ENCODE measurements at places on chromosomes 5 and 9.

DNA sequence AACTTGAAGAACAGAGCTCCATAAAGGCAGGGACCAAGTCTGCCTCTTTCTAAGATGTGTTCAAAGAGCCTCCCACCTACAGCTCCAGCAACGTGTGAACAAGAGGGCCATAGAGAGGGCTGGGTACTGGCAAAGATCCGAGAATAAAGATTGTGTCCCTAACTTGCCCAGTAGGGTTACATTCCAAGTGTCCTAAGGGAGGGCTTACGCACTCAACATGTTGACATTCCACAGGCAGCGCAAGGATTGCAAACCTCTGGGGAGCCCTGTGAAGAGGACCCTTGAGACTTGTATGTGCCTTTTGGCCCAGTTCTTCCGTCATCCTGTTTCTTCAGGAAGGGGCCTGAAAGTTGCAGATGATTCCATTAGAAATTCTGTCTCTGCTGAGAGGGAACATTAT, 48.2 kb upstream of the ENTREP1 start:
- DNase-seq = no peak

- no peak for DNase-seq
These were observed 165.5 kb upstream of the DMAC1 start for GRCh38 chr9:7965063-7965462.

DNA sequence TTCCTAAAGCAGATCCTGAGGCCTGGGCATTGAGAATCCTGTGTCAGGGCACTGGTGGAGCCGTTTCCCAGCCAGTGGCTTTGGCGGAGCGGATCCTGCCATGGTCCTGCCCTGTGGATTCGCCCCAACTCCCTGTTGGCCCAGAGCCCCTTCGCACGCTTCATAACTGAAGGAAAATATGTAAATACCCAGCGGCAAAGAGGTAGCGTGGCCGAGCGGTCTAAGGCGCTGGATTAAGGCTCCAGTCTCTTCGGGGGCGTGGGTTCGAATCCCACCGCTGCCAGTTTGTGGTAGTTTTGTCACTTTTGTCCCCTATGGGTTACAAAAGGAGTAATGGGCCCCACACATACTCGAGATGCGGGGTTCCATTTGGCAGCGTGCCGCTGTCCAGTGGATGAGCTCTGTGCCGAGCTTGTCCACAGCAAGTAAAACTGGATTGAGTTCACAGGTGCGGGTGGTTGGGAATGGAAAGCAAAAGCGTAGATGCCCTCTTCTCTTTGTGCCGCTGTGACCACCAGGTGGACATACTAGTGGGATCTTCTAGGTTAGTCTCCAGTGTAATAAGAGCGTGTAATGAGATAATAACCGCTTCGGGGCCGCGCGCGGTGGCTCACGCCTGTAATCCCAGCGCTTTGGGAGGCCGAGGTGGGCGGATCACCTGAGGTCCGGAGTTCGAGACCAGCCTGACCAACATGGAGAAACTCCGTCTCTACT, 17.3 kb downstream of the TRIM7 start:
- DNase-seq = peak; percentile 60

- DNase-seq = no peak
These were observed 275.5 kb upstream of the TAS2R1 start for GRCh38 chr5:9905661-9906060.

- peak; percentile 79 for DNase-seq
These were observed 25.6 kb downstream of the STC2 start for GRCh38 chr5:173302546-173303155.

DNA sequence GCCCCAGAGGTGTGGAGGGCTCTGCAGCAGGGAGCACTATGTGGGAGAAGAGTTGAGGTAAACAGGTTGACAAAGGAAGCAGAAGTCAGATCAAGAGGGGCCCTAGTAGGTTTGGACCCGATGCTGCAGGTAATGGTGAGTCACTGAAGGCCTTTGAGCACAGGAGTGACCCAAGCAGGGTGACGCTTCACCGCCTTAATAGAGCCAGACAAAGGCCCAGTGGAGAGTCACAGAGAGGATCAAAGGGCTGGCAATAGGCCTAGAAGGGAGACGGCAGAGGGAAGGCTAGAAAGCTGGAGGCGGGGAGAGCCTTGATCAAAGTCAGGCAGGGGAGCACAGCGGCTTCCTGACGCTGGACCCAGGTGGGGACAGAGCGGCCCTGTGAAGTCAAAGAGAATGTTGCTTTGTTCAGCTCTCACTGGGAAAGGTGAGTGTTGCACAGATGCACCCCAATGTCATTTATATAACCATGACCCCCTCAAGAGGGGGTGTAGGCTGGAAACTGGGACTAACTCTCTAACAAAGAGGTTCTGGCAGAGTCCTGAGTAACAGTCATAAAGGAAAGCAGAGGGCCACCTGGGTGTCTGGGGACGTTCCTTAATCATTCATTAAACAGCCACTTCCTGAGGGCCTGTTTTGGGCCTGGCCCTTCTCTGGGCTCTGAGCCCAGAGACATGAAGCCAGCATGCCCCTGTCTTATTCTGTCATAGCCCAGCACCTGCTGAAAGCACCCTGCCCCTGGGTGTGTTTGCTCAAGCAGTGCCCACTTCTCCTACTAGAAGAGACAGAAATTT, 9.8 kb upstream of the CPLX2 start:
- no peak for DNase-seq

GRCh38 chr9:95459851-95460517, 56.8 kb downstream of the PTCH1 start:
- DNase-seq = no peak

GRCh38 chr5:111172504-111172903, 51.7 kb upstream of the CAMK4 start:
- no peak for DNase-seq

DNA sequence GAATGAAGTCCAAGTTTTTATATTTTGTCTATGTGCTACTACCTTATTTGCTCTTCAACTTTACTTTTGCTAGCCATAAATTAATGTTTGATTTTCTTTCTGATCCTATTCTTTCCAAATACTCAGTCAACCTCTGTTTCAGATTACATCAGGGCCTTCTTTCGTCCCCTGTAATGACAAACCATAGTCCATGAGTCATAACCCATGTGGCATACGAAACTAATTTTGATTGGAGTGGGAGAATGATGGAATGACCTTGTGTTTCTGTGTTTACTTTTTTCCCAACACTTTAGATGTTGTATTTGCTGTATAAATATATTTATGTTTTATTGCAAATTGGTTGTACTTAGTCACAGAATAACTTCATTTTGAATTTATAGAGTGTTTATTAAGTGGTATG, 1043.1 kb downstream of the DTWD2 start:
- DNase-seq = no peak

DNA sequence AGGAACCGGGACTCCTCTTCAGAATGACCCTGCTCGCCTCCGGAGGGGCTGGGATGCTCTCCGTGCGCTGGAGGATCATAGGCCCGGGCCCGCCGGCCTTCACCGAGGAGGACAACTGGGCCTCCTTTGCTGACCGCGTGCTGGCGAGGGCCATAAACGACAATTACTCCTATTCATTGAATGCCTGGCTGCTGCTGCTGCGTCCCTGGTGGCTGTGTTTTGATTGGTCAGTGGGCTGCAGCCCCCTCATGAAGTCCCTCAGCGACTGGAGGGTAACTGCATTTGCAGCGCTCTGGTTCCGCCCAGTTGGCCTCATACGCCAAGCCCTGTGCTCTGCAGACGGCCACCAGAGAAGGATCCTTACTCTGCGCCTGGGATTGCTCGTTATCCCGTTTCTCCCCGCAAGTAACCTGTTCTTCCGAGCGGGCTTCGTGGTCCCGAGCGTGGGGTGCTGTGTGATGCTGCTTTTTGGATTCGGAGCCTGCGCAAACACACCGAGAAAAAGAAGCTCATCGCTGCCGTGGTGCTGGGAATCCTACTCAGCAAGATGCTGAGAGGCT, 16.6 kb downstream of the OR2V1 start:
- no peak for DNase-seq

GRCh38 chr9:81146684-81147337, 542.5 kb downstream of the TLE1 start:
- no peak for DNase-seq

DNA sequence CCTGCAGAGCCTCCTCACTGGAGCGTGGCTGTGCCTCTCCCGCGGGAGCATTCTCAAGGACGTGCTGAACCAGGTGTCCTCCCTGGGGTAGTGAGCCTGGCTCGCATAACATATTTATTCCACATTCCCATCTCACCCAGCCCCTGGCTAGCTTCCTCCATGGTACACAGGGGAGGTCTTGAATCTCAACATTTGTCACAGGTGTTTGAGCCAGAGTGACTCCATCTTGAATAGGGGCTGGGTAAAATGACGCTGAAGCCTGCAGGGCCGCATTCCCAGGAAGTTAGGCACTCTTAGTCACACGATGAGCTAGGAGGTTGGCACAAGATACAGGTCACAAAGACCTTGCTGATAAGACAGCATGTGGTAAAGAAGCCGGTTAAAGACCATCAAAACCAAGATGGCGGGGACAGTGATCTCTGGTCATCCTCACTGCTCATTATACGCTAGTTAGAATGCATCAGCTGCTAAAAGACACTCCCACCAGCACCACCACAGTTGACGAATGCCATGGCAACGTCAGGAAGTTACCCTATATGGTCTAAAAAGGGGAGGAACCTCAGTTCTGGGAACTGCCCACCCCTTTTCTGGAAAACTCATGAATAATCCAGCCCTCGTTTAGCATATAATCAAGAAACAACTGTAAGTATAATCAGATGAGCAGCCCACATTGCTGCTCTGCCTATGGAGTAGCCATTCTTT, 273.8 kb upstream of the IRX4 start:
- DNase-seq = no peak

- DNase-seq = no peak
These were observed 226.5 kb downstream of the TLE1 start for GRCh38 chr9:81462801-81463200.

DNA sequence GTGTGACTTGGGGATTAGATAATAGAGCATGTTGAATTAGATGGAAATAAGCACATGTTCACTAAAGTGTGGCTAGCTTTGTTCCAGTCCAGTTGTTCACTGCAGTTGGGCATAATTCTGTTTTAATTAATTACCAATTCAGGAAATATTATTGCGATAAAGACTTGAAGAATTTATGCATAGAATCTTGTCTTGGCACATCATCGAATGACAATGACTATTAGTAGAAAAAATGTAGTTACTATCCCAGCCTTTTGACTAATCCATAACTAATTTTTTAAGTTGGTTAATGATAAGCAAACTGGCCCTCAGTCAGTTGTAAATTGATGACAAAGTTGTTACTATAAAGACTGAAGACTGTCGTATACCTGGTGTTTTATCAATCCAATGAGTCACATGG, 10.5 kb downstream of the LNPEP start:
- DNase-seq = no peak

DNA sequence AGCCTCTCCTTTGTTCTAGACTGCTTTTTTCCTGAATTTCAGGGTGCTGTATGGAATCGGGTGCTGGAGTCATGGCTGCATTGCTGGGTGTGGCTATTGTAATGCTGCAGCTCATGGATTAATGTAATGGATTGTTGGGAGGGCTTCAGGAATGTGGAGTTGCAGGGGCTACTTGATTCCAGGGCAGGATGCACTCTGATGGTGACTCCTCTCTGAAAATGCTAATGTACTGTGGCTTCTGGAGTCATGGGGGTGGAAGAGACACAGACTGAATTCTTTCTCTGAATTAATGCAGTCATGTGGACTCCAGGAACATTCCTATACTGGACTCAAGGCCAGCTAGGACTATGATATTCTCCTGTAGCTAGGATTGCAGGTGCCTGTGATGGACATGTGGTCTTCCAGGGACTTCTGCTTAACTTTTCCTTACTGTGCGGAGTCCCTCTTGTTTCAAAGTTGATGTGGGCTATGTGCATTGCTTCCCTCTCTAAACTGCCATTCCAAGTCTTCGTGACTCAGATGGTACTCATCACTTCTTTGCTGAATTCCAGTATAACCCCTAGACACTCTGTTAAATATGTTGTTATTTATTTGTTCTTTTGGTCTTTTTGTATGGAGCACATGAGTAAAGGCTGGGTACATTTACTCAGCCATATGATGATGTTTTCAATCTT, 396.2 kb downstream of the KCTD16 start:
- DNase-seq = no peak

DNA sequence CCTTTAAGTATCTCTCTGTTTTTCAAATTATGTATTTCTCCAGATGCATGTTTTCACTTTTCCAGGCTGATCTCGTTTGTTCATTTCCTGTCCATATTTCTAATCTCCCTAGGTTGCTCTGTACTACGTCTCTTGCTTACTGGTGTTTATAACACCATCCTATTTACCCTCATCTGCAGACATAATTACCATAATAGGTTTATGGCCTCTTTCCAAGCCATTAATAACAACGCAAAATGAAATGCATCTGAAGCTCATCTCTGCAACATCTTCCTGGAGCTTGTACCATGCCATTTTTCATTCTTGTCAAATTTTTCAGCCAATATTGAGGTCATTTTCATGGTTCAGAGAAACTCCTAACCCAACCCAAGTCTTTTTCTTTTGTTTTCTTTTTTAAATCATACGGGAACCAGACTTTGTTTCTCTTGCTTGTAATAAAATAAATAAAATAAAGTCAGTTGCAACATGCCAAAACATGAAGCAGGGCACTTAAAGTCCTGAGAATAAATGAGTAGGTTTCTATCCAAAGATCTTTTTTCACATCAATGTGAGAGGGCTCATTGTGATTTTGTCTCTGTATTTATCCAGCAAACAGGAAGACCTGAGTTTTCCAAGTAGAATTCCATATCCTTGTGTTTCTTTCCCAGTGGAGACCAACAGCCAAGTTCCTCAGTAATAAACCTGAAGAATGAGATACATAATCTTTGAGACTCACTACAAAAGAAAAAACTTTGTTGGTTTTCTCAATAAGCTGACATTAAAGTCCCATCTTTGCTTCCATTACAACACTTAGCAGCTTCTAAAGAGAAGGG, 37.0 kb downstream of the DPYSL3 start:
- no peak for DNase-seq

DNA sequence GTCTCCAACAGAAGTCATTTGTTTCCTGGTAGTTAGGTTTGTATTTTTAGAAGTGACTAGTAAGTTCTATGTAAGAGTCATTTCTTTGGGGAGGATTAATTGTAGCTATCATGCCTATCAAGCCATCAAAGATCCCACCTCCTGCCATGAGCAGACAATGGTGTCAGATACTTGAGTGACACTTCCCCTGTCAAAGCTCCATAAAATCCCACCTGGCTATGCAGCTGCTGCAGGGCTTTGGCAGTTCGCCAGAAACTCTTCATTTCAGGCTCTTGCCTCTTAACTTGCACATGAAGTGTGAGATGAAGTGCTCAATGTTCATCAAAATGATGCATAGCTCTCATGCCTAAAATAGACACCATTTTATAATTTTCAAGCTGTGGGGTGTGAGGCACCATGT, 312.1 kb downstream of the CDH12 start:
- no peak for DNase-seq
